ENCODE measurements at places on chromosomes 12 and 14.

GRCh38 chr12:15453613-15454012 is 131.3 kb downstream of the PTPRO start:
- DNase-seq: no peak

DNA sequence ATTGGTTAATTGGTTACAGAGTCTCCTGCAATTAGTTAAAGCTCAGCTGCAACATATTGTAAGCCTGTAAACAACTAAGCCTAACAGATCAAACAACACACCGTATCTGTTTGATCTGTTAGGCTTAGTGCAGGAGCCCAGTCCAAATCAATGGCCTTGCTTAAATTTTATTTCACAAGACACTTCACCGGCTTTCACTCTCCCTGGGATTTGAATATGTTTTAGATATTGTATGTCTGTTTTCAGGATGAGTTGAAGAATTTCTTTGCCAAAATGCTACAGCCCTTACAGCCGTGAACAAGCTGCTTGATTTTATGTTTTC is 5.5 kb upstream of the RNASE1 start:
- DNase-seq: no peak

DNA sequence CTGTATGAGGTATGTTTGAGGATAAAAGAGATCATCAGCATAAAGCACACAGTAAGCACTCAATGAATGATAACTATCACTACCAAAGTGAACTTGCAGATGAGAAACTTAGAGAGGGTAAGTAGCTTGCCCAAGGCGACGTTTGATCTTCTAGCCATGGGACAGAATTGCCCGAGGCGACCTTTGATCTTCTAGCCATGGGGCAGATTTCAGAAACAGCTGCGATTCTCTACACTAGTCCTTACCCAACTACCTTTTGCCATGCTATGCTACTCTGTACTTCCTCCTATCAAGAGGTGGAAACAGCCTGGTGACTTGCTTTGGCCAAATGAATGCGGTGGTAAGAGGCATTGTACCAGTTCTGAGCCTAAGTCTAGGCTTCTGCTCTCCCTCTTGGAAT is 23.7 kb upstream of the NT5DC3 start:
- no peak for DNase-seq

- no peak for DNase-seq
Measured at GRCh38 chr12:26113853-26114719, 10.8 kb downstream of the BHLHE41 start.

DNA sequence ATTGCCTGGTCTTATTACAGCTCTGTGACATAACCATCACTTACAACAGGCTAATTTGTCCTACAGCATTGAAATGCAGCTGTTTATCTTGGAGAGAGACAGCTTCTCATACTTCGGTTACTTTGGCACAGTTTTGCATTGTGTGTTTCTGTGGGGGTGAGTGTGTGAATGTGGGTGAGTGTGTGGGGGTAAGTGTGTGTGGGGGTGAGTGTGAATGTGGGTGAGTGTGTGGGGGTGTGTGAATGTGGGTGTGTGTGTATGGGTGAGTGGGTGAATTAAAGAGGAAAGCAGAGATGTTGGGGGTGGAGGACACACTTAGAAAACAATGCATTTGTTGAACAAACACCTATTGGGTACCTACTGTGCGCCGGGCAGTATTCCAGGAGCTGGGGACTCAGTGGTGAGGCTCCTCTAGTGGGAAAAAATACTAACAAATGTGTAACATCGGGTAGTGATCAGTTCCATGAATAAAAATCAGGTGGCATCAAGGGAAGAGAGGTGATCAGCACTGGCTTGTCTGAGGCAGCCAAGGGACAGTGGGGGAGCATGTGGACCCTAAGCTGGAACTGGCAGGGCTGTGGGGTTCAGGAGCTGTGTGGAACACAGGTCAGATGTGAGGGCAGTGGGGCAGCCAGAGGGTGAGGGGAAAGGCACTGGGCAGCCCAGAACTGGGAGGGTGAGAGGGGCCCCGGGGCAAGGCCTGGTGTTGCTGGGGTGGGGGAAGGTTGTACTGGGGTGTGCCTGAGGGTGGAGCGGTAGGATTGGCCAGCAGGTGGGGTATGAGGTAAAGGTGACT is 44.1 kb upstream of the AMN start:
- DNase-seq: no peak

GRCh38 chr14:23353433-23353780 is 720 bp upstream of the SLC22A17 start:
- DNase-seq: no peak

GRCh38 chr14:66884149-66884548 is 305.1 kb upstream of the GARIN2 start:
- no peak for DNase-seq

DNA sequence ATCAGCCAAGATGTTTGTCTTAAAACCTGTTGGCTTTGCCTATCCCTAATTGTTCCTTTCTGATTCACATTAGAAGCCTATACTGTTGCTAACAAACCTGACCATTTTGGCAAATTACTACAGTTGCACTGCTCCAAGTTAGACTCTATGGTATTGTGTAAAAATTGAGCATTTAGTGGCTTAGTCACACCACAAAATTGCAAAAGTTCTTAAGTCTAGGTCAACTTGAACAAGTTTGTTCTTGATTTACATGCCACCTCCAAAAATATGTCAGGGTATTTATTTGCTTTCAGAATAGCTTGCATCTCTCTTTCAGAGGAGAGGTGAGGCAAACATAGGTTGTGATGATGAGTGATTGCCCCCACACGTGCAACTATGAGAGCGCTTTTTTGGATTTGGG is 27.0 kb upstream of the PTHLH start:
- DNase-seq: no peak

- DNase-seq: no peak
Measured at GRCh38 chr12:7961395-7962178, 25.6 kb upstream of the SLC2A3 start.

GRCh38 chr14:53011053-53011462 is 60.2 kb upstream of the FERMT2 start:
- no peak for DNase-seq

GRCh38 chr14:93002851-93003298 is 79.9 kb downstream of the CHGA start:
- no peak for DNase-seq

- no peak for DNase-seq
Measured at GRCh38 chr12:75641031-75641780, 129.8 kb upstream of the KRR1 start.

GRCh38 chr12:47747126-47747525 is 11.6 kb downstream of the RAPGEF3 start:
- no peak for DNase-seq

GRCh38 chr12:6272300-6273204 is 37.9 kb upstream of the PLEKHG6 start:
- no peak for DNase-seq

DNA sequence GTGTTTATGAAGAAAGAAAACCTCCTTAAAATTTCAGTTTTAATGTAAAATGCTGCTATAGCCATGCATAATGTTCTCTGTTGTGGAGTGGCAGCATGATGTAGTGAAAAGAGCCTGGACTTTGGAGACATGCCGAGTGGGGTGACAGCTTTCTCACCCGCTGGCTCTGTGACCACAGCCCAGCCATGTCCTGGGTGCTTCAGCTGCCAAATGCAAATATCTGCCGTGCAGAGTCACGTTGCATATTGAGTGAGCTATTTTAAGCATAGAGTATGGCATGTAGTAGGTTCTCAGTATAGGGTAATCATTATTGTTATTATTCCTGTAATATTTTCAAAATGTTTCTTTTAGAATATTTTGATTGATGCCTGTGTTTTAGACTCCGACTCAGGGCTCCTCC is 15.5 kb upstream of the TCTN2 start:
- DNase-seq: no peak

DNA sequence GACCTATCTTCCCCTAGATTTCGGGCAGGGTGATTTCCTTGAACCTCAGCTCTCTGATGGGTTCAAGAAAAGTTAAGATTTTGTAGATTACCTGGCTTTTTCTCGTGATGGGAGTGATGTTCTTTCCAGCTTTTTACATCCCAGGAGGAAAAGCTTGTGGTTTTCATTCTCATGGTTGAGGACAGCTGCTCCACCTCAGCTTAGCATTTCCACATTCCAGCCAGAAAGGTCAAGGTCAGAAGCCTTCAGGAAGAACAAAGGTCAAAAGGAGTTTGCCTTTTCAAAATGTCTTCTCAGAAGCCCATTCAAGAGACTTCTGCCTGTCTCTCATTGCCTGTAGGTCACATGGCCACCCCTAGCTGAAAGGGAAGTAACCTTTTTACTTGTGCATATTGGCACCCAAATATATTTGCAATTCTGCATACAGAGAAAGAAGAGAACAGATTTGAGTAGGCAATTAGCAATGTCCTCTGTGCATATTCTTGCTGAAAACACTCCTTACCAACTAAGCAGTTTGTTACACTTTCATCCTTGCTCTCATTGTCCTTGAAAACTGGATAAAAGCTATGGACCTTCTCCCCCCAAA is 6.6 kb upstream of the ADGRD1 start:
- DNase-seq: no peak

DNA sequence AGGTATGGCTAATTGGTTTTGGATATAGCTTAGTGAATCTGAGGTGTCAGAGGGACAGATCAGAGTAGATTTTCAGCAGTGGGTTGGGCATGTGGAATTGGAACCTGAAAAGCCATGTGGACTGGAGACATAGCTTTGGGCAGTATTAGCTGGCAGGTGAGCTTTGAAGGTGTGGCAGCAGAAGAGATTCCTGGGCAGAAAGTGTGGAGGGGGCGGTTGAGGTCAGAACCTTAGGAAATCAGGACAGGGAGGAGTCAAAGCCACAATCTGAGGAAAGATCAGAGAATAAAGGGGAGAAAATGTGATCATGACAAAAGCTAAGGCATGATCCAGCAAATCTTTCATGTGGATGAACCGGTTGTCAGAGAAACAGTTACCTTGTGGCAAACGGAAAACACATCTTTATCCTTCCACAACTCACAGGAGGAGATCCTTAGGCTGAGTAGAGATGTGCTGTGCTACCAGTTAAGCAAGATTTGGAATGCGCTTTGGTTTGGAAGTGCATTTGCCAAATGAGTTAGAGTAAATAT is 56.4 kb downstream of the PTGER2 start:
- no peak for DNase-seq

DNA sequence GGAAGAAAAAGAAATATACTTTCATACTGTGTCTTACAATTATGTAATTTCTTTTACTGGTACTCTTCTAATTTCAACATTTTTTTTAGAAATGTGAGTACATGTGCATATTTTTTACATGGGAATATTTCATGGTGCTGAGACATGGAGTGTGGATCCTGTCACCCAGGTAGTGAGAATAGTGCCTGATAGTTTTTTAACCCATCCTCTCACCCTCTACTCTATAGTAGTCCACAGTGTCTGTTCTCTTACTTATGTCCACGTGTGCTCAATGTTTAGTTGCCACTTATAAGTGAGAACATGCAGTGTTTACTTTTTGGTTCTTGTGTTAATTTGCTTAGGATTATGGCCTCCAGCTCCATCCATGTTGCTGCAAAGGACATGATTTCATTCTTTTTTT is 548.8 kb downstream of the AACS start:
- DNase-seq: no peak

DNA sequence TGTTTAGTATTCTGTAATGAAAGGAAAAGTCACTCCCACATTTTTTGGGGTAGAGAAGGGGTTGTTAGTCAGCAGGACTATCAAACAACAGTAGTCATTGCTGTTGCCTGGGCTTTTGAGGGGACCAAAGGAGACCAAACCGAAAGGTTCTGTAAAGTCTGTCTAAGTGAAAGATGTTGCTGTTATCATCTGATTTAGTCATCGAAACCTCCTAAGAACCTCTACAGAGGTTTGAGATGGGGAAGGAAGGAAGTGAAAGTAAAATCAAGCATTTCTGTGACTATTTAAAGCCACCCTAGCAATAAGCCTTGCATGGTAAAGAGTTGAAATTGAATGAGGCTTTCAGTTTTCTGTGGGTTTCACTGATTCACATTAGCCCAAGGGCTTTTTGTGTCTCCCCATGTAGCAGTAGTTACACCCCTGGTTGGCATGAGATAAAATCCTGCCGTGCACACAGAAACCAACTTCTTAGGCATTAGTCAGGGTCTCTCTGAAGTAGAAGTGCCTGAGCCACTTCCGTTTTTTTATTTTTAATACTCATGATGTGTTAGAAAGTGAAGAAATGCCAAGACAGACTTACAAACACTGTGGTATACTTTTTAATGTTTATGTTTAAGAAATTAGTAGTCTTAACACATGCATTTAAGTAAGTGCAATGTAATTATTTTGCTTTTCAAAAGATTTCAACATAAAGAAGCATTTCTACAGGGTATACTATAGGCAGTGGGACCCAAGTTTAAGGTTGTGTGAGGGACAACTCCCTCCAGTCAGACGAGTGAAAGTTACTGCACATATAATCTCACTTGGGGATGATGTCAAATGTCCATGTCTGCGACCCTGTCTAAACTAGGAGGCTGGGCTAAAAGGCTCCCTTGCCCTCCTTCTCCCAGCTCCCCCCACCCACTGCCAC is 50.4 kb downstream of the DYRK2 start:
- DNase-seq: no peak

DNA sequence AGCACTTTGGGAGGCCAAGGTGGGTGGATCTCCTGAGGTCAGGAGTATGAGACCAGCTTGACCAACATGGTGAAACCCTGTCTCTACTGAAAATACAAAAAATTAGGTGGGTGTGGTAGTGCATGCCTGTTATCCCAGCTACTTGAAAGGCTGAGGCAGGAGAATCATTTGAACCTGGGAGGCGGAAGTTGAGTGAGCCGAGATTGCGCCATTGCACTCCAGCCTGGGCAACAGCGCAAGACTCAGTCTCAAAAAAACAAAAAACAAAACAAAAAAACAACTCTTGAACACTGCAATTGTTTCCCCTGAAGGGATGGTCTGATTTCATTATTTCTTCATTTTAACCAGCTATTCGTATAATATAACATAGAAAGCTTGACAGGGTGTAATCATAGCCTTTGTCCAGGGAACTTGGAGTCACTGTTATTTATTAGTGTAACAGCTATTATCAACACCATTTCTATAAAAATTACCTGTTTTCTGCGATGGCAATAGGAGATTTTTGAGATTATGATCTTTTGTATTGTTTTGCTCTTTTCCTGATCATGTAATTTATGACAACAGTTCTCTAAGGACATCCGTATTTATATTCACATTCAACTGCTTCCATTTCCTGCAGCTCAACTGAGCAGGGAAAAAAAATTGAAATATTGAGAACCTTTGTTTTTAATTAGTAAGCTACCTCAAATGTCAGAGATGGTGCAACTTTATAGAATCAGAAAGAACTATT is 94.7 kb downstream of the DIP2B start:
- DNase-seq: no peak

- no peak for DNase-seq
Measured at GRCh38 chr14:103517721-103518421, 4.8 kb downstream of the CKB start.

- no peak for DNase-seq
Measured at GRCh38 chr14:77026166-77026929, 2.2 kb downstream of the IRF2BPL start.

- DNase-seq: no peak
Measured at GRCh38 chr12:70268972-70269371, 25.7 kb downstream of the CNOT2 start.

GRCh38 chr12:3107954-3108353 is 30.8 kb downstream of the TSPAN9 start:
- no peak for DNase-seq

GRCh38 chr12:60263161-60263560 is 667.3 kb downstream of the SLC16A7 start:
- no peak for DNase-seq
